ENCODE measurements at places on chromosomes 12 and 14.

DNA sequence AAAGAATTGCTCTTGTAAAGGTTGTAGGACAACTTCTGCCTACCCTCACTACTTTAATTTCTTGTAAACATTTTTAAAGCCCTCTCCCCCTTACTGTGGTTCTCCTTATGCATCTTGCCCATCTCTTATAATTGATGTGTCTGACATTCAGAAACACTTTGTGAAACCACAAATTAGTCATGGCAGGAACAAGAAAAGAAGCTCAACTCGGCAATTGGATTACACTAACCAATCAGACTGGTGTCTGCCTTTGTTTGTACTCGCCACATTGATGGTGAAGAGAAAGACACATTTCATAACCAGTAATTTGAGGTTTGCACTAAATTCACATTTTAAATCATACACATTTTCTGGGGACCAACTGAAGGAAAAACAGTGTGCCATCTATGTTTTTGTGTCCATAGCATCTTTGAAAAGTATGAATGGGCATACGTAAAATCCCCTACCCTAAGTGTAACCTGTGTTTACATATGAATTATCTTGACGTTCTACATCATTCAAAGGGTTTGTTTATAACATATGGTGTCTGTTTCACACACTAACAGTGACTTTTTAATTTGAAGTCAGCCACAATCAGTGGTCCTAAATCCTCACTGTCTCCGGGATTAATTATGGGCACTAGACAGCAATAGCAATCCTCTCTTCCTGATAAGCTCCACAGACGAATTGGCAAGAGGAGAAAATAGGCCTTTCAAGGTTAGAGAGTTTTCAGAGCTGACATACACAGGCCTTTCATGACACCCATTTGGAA is 49.9 kb downstream of the OTX2 start:
- DNase-seq: no peak

DNA sequence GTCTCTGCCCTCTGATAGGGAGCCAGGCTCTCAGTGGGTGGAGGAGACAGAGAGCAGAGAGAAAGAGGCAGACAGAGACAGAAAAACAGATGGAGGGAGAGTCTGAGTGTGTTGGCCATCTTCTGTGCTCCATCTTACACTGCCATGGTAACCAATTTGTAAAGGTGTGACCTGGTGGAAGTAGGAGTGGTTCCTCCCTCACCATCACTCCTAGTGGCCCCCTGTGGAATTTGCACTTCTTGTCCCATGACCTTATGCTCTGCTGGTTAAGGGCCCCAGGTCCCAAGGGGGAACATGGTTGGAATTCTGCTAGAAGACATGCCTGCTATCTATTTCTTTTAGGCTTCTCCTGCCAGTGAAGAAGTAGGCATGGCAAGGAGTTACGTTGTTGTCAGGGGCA is 376.7 kb upstream of the CCDC196 start:
- no peak for DNase-seq

- no peak for DNase-seq
Observed at GRCh38 chr12:77924703-77925102, 94.0 kb downstream of the NAV3 start.

GRCh38 chr14:64762044-64763034 is 58.1 kb downstream of the PLEKHG3 start:
- peak; percentile 11 for DNase-seq

DNA sequence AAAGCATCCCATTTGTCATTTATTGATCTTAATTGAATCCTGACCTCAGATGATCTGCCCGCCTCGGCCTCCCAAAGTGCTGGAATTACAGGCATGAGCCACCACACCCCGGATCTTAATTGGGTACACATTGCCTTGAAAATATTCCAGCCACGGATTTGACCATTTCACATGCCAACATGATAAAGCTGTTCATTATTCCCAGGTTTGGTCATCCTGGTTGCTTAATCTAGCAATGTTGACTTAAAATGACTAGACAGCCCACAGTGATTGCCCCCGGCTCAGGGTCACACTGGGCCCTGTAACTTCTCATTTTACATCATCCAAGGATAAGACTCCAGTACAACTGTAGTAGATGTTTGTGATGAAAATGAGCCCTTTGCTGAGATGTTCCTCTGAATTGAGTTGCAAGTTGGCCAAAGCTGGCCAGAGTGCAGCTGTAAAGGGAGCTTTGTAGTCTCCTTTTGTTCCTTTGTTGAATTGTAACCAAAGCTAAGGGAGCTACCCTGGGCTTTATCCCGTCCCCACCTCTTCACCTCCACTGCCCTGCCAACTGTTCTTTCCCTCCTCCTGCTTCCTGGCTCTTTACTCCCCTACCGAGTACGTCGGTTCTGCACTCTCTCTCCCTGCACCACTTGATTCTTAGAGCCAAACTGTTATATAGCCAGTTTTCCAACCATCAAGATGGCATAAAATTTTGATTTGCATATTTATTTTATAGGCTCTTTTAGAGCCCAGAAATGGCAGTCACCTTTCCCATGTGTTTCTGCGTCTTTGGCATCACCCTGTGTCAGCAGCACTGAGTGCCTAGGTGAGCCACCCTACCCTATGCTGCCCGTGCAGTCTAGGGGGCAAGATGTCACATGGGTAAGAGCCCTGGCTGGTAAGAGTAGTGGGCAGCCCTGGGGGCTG is 141.3 kb upstream of the HIF1A start:
- DNase-seq: no peak

- DNase-seq: no peak
Observed at GRCh38 chr14:77065851-77066577, 32.0 kb upstream of the CIPC start.

- no peak for DNase-seq
Observed at GRCh38 chr14:69291891-69292561, 32.1 kb downstream of the GALNT16 start.

- no peak for DNase-seq
Observed at GRCh38 chr14:62626416-62626815, 418.8 kb downstream of the KCNH5 start.

DNA sequence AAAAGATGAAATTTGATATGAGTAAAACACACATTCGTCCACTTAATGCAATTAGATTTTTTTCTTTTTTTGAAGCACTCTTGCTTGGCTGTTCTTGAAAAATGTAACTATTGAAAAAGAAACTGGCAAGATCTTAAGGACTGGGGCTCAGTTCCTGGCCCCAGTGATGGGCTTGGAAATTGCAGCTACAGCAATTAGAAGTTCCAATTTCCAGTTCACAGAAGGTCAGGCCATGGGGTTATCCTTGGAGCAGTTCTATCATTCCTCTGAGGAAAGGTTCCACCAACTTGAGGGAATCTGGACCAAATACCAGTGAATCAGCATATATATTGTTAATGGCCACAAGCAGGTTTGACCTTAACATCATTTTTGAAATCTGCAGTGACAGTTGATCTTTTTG is 18.9 kb downstream of the IGF1 start:
- DNase-seq: no peak

DNA sequence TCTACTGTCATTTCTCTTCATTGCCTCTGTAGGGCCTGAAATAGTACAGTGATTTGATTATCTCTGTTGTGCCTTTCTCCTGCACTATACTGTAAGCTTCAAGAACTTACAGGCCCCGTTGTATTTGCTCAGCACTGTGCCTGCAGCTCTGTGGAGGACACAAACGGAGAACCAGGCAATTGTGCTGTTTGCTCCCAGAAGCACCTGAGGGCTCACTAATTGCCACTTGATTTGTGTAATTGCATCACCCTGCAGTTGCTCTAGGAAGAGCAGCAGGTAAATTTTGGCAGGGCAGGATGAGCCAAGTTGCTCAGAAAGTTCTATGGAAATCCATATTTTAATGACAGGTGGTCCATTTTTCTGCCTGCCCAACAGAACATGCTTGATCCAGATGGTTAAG is 11.6 kb upstream of the KRT82 start:
- no peak for DNase-seq

GRCh38 chr14:88225721-88226120 is 97.3 kb downstream of the KCNK10 start:
- DNase-seq: no peak

- DNase-seq: no peak
Observed at GRCh38 chr12:66497008-66497897, 181.6 kb downstream of the GRIP1 start.

- DNase-seq: no peak
Observed at GRCh38 chr12:10715491-10715890, 7.6 kb downstream of the YBX3 start.

DNA sequence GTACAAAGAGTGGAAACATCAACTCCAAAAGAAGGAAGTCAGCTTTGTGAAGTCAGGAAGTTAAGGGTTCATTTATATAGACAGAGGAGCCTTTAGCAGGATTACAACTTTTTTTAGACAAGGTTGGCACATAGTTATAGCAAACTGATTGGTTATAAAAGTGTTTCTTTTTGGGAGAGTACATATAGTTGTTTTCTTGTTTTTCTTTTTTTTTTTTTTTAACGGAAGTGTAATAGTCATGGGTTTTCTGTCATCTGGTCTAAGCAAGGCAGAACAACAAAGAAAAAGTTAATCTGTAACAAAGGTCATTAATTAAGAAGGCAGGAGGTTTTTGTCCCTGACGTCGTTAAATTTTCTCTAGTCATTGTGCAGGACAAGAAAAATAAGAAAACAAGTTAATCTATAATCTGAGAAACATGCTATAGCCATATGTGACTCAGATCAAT is 13.0 kb upstream of the MFAP5 start:
- no peak for DNase-seq

DNA sequence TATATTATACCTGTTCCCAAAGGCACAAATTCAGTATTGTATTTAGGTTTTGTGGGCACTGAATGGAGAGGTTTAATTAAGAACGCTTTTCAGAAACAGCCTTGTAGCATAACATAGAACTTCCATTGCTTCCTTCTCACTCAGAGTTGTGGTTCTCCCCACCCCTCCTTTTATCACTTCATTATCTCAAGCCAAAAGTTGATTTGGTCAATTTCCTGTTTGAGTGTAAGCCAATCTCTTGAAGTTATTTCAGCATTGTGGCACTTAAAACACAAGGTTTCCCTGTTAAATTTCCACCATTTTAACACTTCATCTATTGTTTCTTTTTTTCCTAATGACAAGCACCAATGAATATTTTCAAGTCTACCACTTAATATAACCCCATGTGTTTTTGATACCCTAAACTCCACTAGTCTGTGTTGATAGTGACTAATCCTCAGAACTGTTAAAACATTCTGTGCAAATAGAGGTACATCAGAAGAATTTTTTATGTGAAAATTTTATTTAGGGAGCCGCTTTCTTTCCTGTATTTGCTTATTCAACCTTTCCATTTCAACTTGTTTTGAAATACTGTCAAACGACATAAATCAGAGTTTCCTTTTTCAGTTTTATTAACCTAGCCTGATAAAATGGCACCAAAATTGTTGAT is 340.1 kb downstream of the BCAT1 start:
- DNase-seq: no peak

DNA sequence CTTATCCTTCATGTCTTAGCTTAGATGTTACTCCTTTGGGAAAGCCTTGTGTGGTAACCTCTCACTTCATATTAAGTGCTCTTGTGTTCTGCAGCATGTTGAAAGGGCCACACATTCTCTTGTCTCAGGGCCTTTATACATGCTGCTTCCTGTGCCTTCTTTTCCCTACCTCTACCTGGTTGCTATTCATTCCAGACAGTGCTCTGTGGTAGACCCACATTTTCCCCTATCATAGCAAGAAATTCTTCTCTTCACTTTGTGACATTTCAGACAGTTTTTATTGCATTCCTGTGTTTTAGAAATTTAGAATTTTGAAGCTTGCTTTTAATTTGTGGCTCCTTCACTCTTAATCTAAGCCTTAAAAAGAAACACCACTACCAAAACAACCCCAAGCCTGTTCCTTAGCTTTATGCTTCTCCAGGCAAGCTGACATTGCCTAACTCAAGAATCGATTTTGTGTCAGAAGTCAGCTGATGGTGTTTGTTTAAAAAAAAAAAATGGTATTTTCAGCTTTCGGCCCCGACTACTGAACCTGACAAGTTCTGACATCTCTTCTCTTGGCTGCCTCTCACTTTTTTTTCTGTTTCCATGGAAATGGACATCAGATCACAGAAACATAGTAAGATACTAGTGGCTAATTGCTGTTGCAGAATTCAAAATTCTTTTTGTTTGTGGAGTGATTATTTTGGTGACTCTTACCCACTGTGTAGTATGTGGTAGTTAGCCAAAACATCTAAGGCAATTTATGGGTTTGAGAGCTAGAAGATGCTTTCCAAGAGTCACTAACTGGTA is 156.3 kb downstream of the NUBPL start:
- DNase-seq: no peak

- peak; percentile 40 for DNase-seq
Observed at GRCh38 chr14:94132285-94132887, 3.0 kb upstream of the IFI27L2 start.

DNA sequence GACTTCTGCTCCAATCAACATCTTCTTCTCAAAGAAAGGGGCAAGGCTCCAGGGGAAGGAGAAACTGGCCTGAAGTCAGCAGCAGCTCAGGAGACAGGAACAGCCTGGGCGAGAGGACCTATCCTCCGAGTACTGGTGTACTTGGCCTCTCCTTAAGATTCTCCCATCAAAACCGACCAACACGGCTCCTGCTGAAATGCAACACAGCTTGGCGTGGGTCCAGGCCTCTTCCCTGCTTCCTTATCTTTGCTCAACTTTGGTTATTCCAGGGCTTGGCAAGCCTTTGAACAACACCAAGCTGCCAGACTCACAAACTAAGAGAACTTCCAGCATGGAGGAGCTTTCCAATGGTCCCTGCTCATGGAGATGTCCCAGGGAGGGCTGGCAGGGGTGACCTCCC is 377.4 kb downstream of the BCL11B start:
- no peak for DNase-seq

DNA sequence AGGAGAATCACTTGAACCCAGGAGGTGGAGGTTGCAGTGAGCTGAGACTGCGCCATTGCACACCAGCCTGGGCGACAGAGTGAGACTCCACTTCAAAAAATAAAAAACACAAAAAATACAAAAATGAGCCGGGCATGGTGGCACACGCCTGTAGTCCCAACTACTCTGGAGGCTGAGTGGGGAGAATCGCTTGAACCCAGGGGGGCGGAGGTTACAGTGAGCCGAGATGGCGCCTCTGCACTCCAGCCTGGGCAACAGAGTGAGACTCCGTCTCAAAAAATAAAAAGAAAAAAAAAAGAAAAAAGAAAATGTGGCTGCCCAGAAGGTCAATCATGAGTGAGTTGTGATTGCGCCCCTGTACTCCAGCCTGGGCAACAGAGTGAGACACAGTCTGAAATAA is 9.2 kb downstream of the DNAJC22 start:
- DNase-seq: no peak

DNA sequence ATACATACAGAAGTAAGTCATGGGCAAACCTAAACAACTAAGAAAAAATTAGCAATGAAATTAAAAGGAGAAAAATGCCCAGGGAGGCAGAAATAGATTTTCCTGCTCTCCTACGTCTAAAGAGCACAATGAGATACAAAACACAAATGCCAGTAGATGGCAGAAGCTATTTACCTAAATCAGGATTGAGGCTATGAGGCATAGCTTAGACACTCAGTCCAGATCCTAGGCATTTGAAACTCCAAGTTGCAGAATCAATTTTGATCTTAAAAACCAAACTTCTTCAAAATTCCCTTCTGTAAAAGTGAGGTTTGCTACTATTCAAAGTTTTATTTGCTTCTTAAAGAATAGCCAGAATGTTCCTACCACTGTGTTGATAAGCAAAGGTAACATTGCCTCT is 368.6 kb downstream of the DAD1 start:
- DNase-seq: no peak

Measured in stimulated activated CD8-positive, alpha-beta memory T cell treated with anti-CD3 and anti-CD28 coated beads, Interleukin-12 subunit alpha, Interleukin-12 subunit beta, amount 100 ng/mL, for 1 hour (primary cell).